Testis (tissue), 5 donors: ENCODE measurements at places on chromosomes 5 and 9. TPM values are rescaled to one million over a fixed set of nuclear protein-coding genes. Genes with fewer than 3 reads are reported as not detected.

DNA sequence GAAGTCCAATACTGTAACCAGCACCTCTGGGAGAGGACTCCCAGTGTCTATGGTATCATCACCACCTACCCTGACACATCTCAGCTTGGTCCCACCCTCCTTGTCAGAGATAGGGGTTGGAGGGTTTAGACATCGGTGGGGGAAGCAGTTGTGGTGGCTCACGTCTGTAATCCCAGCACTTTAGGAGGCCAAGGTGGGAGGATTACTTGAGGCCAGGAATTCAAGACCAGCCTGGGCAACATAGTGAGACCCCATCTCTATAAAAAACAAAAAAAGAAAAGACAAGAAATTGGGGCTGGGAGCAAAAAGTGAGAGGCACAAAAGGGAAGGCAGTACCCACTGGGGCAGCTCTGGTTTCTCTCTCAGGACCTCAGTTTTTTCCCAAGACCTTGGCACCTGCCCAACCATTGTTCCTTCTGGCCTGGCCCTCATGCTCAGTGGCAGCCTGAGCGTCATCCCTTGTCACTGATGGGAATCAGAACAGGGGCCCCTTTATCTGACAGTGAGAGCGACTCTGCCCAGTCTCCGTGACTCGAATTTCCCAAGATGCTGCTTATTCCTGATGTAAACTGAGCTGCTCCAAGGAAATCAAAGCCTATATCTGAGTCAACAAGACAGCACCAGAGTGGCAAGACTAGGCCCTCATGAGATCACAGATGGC is 80.5 kb upstream of the HSPA9 start:
- no peaks in the 10 kb centered on the region for H3K27me3 ChIP-seq
- no peak overlapping the region for H3K4me3 ChIP-seq
- H3K27ac ChIP-seq: no peak overlapping the region
- no peaks in the 10 kb centered on the region for H3K4me1 ChIP-seq
- H3K36me3 ChIP-seq: no peaks in the 10 kb centered on the region

DNA sequence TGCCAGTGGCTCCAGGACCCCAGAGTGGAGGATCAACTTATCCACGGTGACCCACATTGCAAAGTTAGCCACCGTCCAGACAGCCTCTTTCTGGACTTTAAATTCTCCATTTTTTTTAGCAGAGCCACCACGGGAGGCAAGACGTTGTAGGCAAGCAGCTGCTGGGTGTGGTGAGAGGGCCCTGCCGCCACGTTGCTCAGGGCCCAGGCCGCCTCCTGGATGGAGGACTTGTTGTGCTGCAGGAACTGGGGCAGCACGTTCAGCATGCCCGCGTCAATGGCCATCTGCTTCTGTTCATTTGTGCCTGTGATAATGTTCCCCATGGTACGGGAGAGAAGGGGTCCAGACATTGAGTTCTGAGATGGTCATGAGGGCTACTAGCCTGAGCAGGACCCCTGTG is 114.3 kb upstream of the POC5 start:
- H3K27me3 ChIP-seq: no peaks in the 10 kb centered on the region
- H3K27ac ChIP-seq: no peak overlapping the region
- DNase-seq: no peak
- H3K36me3 ChIP-seq: no peaks in the 10 kb centered on the region

DNA sequence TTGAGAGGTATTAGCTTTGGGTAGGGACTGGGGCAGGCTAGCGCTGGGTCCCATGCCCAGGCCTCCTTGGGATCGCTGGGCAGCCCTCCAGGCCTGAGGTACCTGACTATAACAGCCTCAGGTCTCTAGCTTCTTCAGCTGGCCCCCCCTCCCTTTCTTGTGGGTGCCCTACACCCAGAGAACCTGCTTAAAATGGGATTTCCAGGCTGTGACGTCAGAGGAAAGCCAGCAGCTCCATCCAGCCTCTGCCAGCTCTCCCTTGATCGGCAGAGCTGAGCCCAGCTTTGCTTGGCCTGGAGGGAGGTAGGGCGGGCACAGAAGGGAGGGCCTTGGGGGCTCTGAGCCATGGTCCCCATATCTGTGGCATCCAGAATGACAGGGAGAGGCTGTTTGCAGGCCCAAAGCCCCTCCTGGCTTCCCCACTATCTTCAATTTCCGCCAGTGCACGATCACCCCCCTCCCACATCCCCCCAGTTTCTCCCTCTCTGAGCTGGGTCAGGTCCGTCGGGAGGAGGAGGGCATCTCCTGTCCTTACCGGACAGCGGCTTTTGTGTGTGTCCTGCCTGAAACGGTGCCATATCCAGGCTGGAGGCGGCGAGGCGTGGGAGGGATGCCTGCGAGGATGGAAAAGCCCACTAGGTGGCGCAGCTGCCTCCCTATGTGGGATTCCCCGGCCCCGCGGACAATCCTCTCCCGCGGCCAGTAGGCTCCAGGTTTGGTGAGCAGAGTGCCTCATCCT is 10.8 kb downstream of the REEP2 start:
- H3K27me3 ChIP-seq: no peaks in the 10 kb centered on the region
- H3K4me3 ChIP-seq: peak overlapping the region; percentile 31
- no peak overlapping the region for H3K27ac ChIP-seq
- no peaks in the 10 kb centered on the region for H3K36me3 ChIP-seq
- peaks cover 4% of the 10 kb centered on the region for H3K4me1 ChIP-seq

- H3K36me3 ChIP-seq: no peaks in the 10 kb centered on the region
- DNase-seq: peak; percentile 62
- no peaks in the 10 kb centered on the region for H3K27me3 ChIP-seq
- peaks cover 6% of the 10 kb centered on the region for H3K4me1 ChIP-seq
- H3K4me3 ChIP-seq: peak overlapping the region; percentile 73
These were observed 992 bp downstream of the SETD9 start for GRCh38 chr5:56910210-56910965.

GRCh38 chr5:54621048-54621447 is 103.5 kb downstream of the SNX18 start:
- H3K4me1 ChIP-seq: no peaks in the 10 kb centered on the region
- DNase-seq: no peak
- H3K27ac ChIP-seq: no peak overlapping the region
- no peak overlapping the region for H3K4me3 ChIP-seq
- no peaks in the 10 kb centered on the region for H3K36me3 ChIP-seq
- H3K27me3 ChIP-seq: no peaks in the 10 kb centered on the region

DNA sequence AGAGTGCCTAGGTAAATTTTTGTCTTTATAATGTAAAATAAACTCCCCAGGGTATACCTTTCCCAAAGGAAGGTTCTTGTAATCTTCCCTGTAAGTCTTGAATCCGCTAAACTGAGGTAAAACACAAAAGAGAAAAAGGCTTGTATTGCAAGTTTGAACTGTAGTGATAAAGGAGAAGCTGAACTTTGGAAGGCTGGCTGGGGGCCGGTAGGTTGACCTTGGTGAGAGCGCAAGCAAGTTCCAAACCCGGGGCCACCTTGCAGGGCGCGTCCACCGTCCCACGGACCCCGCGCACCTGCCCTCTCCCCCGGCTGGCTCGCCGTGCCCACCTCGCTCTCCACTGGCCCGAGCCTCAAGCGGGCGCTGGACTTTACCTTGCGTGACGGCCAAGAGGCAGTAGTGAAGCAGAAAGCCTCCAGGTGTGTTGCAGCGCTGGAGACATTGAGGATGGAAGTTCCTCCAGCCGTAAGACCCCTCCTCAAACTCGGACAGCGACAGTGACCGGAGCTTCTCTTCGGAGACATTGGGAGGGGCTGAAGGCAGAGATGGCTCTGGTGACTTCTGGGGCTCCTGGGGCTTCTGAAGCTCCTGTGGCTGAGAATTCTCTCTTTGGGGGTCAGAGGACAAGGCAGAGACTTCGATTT is 428 bp downstream of the SLCO4C1 start:
- H3K4me1 ChIP-seq: peaks cover 9% of the 10 kb centered on the region
- peak overlapping the region; percentile 60 for H3K4me3 ChIP-seq
- H3K36me3 ChIP-seq: no peaks in the 10 kb centered on the region
- no peak overlapping the region for H3K27ac ChIP-seq
- no peak for DNase-seq

DNA sequence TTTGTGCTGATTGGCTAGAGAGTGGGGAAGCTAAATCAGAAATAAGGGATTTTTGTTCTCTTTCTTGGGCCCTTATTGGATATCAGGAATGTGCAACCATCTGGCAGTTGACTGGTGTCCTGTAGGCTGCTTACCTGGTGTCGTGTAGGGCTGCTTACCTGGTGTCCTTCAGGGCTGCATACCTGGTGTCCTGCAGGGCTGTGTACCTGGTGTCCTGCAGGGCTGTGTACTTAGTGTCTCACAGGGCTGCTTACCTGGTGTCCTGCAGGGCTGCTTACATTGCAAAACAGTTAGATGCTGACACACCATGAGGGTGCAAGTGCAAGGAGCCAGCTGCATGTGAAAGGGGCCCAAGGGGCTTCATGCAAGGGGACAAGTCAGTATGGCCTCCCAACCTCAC is 249.3 kb downstream of the ICE1 start:
- no peaks in the 10 kb centered on the region for H3K36me3 ChIP-seq
- H3K4me3 ChIP-seq: no peak overlapping the region
- DNase-seq: no peak
- H3K27ac ChIP-seq: no peak overlapping the region
- no peaks in the 10 kb centered on the region for H3K27me3 ChIP-seq
- no peaks in the 10 kb centered on the region for H3K4me1 ChIP-seq

DNA sequence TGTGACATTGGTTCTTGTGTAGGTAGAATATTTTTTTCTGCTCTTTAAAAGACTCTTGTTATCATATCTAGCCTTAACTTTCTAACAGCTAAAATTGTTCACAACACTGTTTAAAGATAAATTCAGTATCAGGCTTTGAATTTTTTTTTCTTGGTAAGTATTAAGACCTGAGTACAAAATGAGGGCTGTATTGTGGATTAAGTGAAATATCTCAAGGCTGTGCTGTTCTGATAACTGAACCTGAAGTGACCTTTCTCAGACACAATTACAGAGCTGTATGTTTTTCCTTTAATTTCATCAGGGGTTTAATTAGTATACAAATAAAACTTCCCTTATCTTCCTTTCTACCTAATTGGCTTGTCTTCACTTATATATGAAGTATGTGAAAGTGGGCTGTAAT is 290.5 kb downstream of the CCDC171 start:
- no peaks in the 10 kb centered on the region for H3K36me3 ChIP-seq
- no peak for DNase-seq
- H3K27ac ChIP-seq: no peak overlapping the region
- H3K4me1 ChIP-seq: no peaks in the 10 kb centered on the region
- H3K27me3 ChIP-seq: no peaks in the 10 kb centered on the region
- H3K4me3 ChIP-seq: no peak overlapping the region

GRCh38 chr9:124134526-124134925 is 123.0 kb downstream of the LHX2 start:
- no peaks in the 10 kb centered on the region for H3K4me1 ChIP-seq
- H3K27ac ChIP-seq: no peak overlapping the region
- no peak for DNase-seq
- no peaks in the 10 kb centered on the region for H3K27me3 ChIP-seq
- H3K36me3 ChIP-seq: no peaks in the 10 kb centered on the region

DNA sequence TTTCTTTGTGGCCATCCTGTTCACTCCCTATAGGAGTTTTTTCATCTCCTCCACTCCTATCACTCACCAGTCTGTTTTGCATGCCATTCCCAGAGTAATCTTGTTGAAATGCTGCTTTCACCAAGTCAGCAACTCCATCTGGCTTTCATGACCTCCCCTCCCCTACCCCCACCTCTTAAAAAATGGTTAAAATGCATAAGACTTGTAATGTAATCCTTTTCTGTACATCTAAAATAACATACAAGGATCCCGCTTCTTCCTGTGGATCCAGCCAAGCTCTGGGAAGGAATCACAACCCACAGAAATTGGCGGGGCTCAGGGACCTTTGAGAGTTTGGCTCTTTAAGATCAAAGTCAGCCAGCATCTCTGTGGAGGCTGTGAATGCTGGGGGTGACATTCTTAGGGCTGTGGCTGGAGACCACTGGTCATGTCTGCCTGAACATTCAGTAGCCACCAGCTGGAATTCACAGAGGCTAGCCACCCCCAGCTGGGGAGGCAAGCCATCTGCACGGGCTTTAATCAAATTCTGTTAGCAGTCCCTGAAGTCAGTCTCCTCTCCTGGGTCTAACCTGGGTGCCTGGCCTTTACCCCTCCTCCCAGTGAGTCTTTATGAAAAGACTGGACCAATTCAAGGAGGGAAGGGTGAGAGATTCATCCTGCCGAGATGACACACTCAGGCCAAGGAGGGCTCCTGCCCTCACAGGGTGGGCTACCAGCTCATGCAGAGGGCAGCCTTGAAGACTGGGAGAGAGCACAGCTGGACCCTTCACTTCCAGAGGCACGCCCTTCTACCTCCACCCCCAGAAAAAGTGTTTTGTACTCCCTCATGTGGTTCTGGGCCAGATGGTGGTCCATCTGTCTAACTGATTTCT is 132.9 kb downstream of the LIFR start:
- H3K4me3 ChIP-seq: no peak overlapping the region
- DNase-seq: no peak
- H3K27me3 ChIP-seq: no peaks in the 10 kb centered on the region
- no peaks in the 10 kb centered on the region for H3K36me3 ChIP-seq

DNA sequence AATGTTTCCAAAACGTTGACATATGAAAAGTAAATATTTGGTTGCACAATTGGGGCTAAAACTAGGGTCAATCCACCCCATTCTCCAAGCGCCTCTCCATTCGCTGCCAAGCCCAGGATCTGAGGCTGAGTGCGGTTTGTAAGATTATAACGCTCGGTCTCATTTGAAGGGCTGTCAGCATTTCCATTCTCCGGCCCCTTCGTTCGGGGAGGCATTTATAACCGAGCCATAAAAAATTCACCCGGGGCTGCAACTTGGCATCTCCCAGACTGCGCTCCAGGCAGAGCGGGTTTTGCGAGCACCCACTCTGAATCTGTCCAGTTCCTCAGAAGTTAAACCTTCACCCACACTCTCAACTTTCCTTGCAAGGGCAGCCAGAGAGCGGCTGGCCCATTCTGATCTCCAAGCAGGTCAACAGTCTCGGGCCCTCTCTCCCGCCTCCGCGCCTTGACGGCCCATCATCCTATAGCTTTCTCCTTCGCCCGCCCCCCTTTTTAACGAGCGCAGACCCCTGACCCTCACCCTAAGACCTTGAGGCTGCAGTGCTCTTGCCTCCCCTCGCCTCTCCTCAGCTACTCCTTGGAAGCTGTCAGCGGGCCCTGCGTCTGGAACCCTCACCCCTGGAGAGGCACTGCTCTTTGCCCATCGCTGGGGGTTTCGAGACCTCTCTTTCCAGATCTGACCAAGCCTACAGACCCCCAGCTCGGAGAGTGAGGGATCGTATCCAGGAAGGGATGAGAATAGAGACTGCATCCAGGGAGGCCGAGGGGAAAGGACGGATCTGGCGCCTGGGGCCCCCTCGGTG is 1.1 kb downstream of the SLIT3 start:
- H3K27ac ChIP-seq: no peak overlapping the region
- no peak for DNase-seq
- H3K27me3 ChIP-seq: no peaks in the 10 kb centered on the region
- no peaks in the 10 kb centered on the region for H3K36me3 ChIP-seq
- H3K4me1 ChIP-seq: no peaks in the 10 kb centered on the region

GRCh38 chr5:74851684-74852353 is 14.4 kb downstream of the FAM169A start:
- peak overlapping the region; percentile 18 for H3K27ac ChIP-seq
- H3K4me1 ChIP-seq: peaks cover 7% of the 10 kb centered on the region
- no peaks in the 10 kb centered on the region for H3K36me3 ChIP-seq

Gene ZNF658
- total RNA-seq: 5.1 TPM

Gene TRUB2
- 15.0 TPM for total RNA-seq

Gene TAF11L5
- total RNA-seq: not detected

Gene SPATA31D4
- 2.7 TPM for total RNA-seq

Gene PCDHA1
- total RNA-seq: 1.7 TPM
